ENCODE measurements at places on chromosomes 4 and X. TPM values are rescaled to one million over a fixed set of nuclear protein-coding genes. Genes with fewer than 3 reads are reported as not detected.

The RHOXF2 gene
- total RNA-seq: not detected

The CENPVL2 gene
- 0.18 TPM for total RNA-seq

The WWC2 gene
- total RNA-seq: 51.9 TPM

The ATP6AP1 gene
- total RNA-seq: 106 TPM

The HTR2C gene
- 0.41 TPM for total RNA-seq

All from metanephros (tissue), 2 donors.